Uterus (tissue), 4 donors: ENCODE measurements at places on chromosomes 4 and X. TPM values are rescaled to one million over a fixed set of nuclear protein-coding genes. Genes with fewer than 3 reads are reported as not detected.

GABRA4 gene
- not detected for total RNA-seq

DNA sequence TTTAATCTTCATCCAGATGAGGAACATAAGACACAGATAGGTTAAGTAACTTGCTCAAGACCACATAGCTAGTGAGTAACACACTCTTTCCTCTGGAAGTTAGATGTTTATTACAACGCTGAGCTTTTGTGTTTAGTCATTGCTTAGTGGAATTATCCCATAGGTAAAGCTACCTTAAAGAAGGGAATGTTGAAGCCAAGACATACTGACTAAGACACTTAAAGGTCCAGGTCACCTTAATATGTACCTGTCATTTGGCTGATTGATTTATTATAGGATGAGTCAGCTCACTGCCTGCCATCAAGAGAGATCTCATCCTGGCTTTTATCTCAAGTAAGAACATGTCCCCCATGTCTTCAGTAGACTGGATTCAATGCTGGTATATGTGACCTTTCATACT lies 53.4 kb downstream of the KDR start:
- no peak for DNase-seq

UGT2A1 gene
- total RNA-seq: not detected

- no peak for DNase-seq
Observed at GRCh38 chr4:25368315-25368714, 8.7 kb upstream of the ANAPC4 start.

DNA sequence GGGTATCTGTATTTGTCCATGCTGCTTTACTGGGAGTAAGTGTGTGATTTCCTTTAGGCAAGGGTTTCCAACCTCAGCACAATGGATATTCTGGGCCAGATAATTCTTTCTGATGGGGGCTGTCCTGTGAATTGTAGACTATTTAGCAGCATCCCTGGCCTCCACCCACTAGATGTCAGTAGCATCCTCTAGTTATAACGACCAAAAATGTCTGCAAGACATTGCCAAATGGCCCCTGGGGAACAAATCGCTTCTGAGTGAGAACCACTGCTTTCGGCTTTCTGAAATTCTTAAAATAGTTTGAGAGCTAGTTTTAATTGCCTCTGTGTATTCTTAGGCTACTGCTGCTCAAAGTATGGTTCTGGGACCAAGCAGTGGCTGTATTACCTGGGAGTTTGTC lies 81.2 kb upstream of the GPM6B start:
- no peak for DNase-seq

DCAF8L2 gene
- not detected for total RNA-seq

PGAM4 gene
- not detected for total RNA-seq

DNA sequence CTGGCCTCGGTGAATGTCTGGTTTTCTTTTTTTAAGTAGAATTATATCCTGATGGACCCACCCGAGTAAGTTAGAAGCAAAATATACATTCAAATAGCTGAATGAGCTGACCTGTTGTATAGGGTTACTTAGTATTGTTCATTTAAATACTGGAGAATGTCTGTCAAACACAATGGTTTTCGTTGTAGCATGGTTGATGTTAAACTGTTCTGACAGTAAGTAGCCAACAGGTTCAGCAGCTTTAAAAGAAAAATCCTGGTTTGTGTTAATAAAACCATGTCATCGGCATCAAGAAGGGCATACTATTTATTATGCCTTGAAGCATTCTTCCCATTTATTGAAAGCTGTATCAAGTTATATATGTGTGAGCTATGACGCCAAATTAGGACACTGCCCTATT lies 149.6 kb downstream of the ANAPC10 start:
- no peak for DNase-seq

DNA sequence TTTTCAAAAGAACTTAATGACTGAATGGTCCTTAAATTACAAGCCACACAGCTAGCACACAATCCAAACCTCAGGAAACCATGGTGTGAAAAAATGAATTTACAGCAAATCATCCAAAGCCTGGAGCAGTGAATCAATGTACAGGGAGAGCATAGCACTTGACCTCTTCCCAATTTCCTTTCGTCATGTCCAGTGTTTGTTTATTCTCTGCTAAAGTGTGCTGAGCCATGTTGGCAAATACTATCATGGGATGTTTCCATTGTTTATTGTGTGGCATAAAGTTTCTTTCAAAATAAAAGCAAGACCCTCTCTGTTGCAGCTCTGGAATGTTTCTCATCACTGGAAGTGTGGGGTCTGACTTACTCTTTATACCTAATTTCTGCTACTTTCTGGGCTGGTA lies 25.4 kb upstream of the FAM47B start:
- no peak for DNase-seq

DNA sequence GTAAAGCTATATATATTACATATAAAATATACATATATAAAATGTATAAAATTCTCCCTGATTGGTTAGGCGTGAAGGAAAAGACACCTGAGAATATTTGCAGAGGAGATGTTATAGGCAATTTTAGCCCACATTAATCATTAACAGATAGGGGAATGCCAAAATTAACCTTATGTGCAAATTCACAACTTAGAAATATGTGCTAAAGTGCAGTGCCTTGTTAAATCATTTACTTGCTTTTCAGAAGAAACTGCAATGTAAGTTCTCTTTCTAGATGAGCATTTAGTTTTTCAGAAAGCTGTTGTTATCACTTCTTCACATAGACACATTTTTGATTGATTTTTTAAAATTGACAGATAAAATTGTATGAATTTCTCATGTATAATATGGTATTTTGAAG lies 5.6 kb downstream of the TASL start:
- no peak for DNase-seq

DNA sequence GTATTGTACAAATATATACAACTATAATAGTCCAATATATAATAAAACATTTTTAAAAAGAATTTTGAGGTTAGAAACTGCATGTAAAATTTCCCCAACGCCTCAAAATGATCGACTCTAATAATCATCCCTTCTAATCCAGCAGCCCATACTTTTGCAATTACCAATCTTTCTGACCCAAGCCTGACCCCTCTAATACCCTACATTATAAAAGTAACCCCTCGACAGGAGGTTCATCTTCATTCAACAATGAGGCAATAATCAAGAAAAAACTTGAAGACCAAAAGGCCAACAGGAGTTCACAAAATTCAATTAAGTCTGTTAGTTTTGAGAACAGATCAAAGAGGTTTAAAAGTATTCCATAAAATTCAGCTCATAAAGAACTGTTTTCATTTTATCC lies 393.5 kb downstream of the GPM6A start:
- DNase-seq: no peak
